ENCODE measurements at places on chromosomes 2 and 18.

DNA sequence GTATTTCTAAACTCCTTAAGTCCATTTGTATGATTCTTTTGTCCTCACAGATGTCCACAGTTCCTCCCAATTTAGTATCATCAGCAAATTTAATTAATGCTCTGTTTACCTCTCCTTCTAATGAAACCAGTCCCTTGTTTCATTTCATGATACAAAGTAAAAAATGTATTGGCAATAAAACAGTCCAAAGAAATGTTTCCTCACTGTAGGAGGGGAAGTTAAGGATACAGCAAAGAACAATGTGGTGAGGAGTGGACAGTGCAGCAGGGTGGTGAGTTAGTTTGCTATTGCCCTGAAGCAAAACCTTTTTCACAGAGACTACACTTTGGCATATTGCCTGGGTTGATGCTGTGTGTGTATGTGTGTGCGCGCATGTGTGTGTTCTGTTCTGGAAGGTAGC is 401.5 kb downstream of the ARHGAP15 start:
- no peak for DNase-seq

DNA sequence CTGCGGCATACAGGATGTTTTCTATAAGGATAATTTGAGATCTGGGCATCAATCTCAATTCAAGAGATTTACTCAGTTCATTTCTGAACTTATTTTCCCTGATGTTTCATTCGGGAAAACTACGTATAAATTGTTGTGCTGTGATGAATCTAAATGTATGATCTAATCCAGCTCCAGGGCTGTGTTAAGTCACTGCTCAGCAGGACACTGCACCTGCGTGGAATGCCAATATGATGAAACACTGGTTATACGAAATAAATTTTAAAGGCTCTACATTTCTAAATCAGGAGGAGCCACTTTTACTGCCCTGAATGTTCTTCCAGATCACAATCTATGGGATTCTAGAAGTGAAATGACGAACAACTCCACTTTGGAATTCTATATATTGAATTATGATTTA is 259.0 kb downstream of the HNMT start:
- no peak for DNase-seq

DNA sequence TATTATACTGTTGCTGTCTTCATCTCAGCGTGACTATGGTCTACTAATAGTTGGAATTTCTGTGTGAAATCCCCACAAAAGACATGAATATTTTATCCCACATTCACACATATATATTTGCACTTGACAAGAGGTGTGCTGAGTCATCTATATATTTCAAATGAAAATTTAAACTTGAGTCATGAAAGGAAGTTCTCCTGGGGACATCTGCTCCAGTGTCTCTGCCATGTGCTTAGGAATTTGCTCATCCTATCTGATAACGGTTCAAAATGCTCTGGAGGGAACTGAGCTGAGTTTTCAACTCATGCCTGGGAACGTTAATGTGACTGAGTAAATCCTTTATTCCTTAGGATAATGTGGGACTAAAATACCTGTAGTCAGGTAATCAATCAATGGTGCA is 326.2 kb upstream of the MEX3C start:
- DNase-seq, result no peak

- DNase-seq, result no peak
These were observed 108.5 kb downstream of the STK39 start for GRCh38 chr2:168138901-168139300.

DNA sequence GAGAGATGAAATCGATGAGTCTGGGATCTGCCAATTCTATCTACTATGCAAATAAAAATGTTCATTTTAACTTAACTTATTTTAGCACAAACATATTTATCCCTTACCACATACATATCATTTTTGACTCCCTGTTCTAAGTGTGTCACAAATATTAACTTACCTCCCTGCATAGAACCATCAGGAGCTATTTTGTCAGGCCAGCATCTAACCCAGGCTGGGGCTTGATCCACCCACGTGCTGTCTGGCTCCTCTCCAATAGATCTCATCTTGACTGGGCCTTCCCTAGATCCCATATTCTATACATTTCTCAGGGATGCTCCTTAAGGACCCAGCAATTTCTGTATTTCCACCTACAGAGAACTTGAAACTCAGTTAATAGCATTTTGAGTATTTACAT is 20.9 kb downstream of the NTSR2 start:
- DNase-seq, result no peak

DNA sequence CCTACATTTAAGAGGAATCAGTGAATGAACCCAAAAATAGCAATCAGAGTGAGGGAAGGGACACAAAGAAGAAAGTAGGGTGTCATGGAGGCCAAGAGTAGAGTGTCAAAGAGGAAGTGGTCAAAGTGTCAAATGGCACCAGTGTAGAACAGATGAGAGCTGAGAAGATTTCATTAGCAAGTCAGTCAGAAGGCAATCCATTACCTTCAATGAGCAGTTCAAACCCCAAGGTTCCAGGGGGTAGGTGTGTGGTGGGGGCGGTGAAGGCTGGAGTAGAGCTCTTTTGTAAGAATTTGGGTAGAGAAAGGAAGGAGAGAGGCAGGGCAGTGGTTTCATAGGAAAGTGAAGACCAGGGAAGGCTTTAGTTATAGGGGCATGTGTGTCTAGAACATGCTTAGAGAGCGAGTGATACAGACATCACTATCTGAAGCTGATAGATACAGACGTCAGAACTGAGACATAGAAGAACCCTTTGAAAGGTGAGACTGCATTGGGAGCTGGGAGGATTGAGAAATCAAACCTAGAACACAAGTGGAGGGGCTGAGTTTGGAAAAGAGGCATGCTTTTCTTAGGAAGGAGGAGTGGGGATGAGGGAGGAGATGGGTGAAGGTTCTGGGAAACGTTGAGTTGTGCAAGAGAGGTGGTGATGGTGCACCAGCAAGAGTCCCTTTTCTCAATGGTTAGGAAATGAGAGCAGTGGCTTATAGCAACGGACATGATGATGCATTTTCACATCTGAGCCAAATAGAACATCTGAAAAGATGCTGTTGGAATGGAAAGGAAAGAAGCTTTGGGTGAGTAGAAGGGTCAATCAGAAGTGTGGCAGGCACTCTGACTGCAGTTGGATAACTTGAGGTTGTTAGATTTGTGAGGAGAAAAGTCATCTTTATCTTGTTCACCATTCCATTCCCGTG is 48.9 kb upstream of the IL1RL1 start:
- DNase-seq, result no peak

- no peak for DNase-seq
These were observed 252.7 kb downstream of the ZEB2 start for GRCh38 chr2:144267239-144267638.

DNA sequence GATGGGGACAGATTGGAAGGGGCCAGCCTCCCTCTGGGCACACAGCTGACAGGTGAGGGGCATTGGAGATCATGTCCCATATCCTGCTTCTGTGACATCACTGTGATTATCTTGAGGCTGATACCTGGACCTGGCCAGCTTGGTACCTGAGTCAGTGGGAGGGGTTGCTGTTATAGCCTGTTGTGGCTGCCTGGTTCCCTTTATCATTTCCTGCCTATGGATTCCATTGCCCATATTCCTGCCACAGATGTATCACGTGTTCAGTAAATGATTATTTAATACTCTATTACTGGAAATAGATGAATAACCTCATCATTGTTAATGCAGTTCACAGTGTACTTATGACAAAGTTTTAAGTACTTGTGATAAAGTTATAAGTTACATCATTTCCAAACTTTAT is 7.8 kb upstream of the SCYGR1 start:
- DNase-seq, result no peak

DNA sequence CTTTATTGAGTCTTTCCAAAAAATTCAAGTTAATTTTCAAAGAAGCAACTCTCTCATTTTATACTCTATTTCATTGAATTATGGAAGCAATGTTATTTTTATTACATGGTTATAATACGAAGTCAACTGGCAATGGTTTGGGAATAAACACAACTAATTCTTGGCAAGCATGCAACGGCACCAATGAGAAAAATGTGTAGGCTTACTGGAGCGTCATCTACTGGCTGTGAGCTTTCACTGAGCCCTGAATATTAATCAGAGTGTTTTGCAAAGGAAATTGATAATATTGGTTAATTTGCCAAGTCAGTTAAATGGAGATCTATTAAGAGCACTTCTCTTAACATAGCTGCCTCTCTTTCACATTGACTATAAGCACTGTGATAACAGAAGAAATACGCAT is 163.9 kb downstream of the IKZF2 start:
- no peak for DNase-seq
